ENCODE measurements at places on chromosomes 6 and 20.

DNA sequence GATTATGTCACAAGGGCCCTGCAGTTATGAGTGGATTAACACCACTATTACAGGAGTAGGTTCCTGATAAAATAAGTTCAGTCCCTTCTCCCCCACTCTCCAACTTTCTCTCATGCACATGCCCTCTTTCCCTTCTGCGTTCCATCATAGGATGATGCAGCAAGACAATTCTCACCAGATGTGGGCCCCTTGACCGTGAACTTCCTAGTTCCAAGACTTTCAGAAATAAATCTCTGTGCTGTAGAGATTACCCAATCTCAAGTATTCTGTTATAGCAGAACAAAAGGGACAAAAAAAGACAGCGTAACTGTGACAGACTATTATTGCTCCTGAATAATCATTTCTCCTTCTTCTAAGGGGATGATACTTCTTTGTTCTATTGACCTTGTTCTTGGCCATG lies 33.8 kb upstream of the TMEM244 start:
- DNase-seq, result no peak

- DNase-seq, result no peak
These were observed 134.6 kb upstream of the SNX9 start for GRCh38 chr6:157688275-157688959.

GRCh38 chr6:118370722-118371121 lies 177.4 kb upstream of the PLN start:
- DNase-seq, result no peak

GRCh38 chr6:29992807-29993206 lies 50.5 kb downstream of the HLA-A start:
- DNase-seq, result no peak

DNA sequence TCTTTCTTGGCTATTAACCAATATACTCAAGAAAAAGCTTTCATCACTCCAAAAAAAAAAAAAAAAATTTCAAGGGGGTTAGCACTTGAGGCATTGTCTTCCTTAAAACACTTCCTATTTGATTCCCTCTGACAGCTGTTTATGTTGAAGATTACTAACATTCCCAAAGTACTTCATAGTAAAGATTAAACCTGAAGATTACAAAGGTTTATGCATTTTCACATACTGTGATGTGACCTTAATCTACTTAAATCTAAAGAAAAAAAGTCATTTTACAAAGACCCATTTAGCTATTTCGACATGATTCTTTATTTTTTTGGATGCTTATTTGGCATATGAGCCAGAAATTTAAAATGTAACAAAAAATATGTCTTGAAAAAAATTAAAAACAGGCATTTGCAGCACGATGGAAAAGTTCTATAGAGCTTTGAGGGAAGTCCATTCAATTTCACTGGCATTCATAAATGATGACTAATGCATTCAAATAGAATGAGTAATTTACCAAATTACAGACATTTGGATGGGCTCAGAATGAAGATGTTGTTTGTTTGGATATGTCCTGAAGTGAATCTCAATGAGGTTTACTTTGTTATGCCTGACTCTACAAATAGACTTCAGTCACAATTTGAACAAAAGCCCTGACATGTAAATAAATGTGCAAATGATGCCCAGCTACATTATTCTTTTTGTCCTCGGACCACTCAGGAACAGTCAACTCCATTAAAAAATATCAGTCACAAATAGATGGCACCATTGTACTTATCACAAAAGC lies 674.6 kb upstream of the MARCKS start:
- DNase-seq, result peak; percentile 62

- no peak for DNase-seq
These were observed 112.2 kb upstream of the TNFAIP3 start for GRCh38 chr6:137754866-137755265.

- DNase-seq, result no peak
These were observed 4.1 kb upstream of the HSPA12B start for GRCh38 chr20:3728354-3728753.

- DNase-seq, result no peak
These were observed 116.4 kb downstream of the THEMIS start for GRCh38 chr6:127784468-127784867.

- no peak for DNase-seq
These were observed 108.6 kb downstream of the BCKDHB start for GRCh38 chr6:80215063-80215462.

DNA sequence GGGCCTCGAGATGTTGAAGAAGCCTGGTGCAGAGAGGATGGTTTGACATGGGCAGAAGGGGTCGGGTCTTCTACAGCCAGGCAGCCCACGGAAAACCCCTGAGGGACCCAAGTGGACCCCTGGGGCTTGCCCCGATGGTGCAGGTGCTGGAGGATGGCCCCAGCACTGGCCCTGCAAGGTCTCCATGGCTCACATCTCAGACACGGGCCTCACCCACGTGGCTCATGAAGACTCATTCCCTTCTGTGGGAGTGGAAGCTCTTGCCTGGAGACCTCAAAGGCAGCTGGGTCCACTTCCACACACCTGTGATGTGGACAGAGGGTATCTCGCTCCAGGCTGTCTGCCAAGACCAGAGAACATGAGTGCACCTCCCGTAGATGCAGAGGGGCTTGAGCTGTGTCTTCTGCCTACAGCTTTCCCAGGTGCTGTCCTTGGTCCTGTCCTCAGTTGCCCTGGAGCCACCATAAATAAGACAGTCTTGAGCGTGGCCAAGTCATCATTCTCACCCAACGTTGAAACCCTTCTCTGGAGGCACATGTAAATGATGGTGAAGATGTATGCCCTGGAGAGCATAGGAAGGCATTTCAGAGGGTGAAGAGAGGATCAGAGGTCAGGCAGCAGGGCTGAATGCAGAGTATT lies 108.0 kb downstream of the SYNDIG1 start:
- no peak for DNase-seq

GRCh38 chr6:135073756-135074393 lies 19.3 kb upstream of the HBS1L start:
- DNase-seq, result no peak

DNA sequence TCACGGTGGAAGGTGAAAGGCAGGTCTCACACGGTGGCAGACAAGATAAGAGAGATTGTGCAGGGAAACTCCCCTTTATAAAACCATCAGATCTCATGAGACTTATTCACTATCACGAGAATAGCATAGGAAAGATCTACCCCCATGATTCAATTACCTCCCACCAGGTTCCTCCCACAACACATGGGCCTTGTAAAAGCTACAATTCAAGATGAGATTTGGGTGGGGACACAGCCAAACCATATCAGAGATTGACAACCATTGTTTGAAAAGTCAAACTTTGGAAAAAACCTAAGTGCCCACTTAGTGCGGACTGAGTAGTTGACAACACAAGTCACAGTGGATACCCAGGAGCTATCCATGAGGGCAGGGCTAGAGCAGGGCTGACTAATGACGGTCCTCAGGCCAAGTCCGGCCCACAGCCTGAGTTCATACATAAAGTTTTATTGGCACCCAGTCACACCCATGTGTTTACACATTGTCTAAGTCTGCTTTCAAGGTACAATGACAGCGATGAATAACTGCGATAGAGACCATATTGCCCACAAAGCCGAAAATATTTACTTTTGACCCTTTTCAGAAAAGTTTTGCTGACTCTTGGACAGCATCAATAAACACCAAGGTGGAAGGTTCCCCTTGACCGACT lies 33.8 kb upstream of the PMEPA1 start:
- DNase-seq, result no peak

GRCh38 chr20:13338999-13339411 lies 117.9 kb downstream of the ISM1 start:
- DNase-seq, result no peak

DNA sequence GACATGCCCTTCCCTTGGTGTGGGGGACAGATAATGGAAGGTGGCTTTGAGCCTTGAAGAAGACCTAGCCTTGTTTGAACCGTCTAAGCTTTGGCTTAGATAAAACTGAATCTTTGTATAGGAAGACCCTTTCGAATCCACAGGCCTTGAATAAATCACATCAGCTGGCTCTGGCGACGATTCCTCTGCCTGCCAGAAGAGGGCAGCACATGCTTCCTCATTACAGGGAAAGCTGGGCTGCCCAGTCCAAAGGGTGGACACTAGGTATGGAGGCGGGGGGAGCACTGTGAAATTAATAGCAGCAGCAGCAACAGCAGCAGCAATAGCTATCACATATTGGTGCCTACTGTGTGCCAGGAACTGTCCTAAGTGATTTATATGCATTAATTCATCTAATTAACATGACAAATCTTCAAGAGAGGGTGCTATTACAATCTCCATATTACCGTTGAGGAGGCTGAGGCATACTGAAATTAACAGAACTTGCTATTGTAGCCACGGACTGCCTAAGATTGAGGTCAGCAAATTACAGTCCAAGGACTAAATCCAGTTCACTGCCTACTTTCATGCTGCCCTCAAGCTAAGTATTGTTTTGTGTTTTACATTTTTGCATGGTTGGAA lies 85.1 kb downstream of the CLIC5 start:
- peak; percentile 37 for DNase-seq

DNA sequence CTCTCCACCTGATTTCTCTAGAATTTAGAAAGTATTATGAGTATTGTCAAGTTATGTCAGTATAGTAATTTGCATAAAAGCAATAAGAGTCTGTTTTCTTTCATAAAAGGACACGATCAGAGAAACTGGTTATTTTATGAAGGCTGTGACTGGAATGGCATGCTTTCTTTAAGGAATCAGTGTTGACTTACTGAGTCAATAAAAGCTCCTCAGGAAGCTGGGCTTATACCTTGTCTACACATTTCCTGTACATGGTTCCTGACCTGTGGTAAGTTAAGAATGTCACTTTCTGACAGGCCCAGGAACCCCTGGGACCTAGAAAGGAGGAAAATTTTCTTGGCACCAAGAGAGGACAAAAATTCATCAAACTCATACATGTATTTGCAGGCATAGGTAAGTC lies 1224.0 kb upstream of the ADGRB3 start:
- DNase-seq, result no peak

Data from putamen (tissue), 1 donor.